Femur (tissue), 1 donor: ENCODE measurements at places on chromosomes 3 and 15.

DNA sequence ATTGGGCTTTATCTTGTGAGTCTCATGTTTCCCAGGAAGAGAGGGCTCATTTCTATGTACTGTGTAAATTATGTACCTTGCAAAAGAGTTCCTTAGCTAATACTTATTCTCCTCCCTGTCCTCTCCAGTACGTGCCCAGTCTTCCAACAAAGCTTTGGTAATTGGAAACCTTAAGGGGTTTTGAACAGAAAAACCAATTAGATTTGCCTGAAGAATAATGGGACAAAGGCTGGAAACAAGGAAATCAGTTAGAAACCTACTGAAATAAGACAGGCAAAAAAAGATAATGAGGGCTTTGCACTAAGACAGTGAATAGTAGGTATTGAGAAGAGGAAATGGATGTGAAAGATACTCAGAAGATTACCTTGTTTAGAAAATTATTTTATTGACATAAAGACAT is 82.5 kb downstream of the SPRED1 start:
- no peak for DNase-seq

DNA sequence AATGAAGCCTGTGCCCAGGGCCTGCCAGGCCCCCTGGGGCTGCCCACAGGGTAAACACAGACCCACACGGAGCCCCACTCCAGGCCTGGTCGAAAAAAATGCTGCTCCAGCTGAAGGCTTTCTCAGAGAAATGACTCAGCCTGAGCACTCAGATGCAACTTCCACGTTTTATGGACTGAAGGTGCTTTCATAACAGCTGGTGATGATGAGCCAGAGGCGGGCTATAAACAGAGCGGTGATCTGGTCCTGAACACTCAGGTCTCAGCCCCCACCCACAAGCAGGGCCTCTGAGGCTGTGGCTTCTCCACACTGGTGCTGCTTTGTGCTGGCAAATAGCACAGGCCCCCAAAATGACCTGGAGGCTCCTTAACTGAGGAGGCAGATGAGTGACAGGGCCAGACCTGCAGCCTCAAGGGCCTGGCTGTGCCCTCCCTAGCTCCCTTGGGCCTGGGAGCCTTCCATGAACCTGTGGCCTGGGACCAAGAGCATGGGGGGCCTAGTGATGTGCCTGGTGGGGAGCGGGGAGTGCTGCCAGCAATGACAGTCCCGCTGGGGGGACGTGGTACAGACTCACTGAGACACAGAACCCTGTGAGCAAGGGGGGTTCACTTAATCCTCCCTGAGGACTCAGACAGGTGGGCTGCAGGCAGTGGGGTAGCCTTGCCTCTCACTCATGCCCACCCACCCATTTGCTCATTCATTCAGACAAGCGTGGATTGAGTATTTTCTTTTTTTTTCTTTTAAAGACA is 23.0 kb upstream of the FURIN start:
- DNase-seq: no peak

- DNase-seq: peak; percentile 66
These were observed 67.3 kb upstream of the GLCE start for GRCh38 chr15:69093127-69093526.

DNA sequence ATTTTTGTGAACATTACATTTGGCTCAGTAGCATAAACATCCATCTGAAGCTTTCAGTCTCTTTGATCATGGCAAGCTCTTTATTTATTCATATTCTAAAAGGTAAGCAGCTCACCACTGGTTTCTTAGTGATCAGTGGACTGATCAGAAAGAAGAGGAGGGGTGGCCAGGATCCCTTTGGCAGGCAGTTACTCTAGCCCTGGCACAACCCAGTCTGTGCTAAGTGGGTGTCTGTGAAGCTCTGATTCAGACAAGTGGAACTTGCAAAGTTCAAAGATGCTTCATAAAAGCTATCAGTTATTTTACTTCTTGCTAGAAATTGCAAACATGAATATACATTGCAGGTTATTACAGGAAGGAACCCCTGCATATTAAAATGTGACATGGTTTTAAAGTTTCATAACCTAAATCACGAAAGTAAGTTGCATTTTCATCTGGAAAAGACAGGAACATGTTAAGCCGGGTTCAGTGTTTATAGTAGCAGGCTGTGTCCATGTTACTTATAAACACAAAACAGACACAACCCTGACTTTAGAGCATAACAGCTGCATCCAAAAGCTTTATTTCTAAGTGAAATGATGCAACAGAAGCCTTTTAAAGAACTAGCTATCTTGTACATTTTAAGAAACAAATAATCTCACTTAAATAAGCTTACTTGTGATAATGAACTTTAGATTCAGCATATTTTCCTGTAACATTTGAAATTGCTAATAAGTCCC is 785.3 kb downstream of the MCTP2 start:
- DNase-seq: no peak

DNA sequence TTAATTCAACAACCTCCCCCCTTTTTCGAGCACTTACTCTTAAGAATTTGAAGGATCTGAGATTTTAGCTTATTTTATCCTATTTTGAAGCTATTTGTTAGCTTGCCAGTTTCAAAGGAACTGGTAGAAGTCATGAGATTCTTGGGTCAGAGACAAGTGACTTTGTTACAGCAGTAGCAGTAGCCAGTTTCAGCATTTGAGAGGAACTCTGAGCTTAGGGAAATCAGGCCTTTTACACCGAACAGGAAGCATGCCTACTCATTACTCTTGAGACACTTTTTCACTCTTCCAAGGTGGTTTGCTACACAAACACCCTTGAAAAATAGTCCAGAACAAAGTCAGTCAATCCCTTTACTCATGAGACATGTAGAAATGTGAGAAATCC is 24.5 kb upstream of the TM4SF1 start:
- DNase-seq: no peak

- DNase-seq: no peak
These were observed 688.1 kb downstream of the EPHA3 start for GRCh38 chr3:89795506-89795905.

- DNase-seq: no peak
These were observed 3.2 kb downstream of the IL17RD start for GRCh38 chr3:57161915-57162314.

DNA sequence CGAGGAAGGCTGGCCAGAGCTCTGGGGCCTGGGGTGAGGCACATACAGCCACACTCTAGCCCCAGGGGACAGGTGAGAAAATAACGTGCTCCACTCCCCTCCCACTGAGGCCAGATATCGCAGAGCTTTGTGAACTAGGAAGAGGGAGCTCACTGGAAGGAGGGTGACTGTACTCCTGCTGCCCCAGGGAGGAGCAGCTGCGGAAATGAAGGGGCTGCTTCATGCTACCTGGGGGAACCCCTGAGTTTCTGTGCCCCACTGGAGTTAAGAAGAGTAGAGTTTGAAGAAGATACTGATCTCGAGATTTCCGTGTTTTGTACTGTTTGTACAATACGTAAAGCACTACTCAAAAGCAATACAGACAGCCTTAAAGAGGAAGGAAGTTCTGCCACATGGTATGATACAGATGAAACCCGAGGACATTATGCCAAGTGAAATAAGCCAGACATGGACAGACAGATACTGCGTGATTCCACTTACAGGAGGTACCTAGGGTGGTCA is 44.6 kb downstream of the CMTM6 start:
- no peak for DNase-seq

DNA sequence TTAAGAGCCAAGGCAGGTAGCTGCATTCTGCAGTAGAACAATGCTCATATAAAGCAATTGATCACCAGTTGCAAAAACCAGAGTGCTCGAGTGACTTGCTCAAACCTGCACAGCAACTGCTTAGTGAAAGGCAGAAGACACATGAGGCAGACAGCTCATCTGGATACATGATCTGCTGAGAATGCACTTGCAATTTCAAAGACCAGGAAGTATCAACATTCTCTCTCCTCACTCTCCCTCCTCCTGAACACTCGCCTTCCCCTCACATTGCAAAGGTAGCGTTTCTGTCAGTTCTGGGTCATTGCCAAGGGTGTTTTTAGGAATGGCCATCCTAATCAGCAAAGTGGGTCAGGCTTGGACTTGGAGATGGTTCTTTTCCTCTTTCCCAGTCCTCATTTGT is 61.0 kb downstream of the BFSP2 start:
- no peak for DNase-seq

- peak; percentile 53 for DNase-seq
These were observed 1.5 kb upstream of the SH3GL3 start for GRCh38 chr15:83445643-83446042.

DNA sequence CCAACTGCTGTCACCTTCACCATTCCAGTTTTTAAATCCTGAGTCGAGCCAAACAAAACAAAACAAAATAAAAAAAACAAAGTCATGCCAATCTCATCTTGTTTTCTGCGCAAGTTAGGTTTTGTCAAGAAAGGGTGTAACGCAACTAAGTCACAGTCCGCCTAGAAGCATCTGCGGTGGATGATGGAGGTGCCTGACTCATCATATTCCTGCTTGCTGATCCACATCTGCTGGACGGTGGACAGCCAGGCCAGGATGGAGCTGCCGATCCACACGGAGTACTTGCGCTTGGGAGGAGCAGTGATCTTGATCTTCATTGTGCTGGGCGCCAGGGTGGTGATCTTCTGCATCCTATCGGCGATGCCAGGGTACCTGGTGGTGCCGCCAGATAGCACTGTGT is 162.1 kb downstream of the WDR76 start:
- DNase-seq: no peak

DNA sequence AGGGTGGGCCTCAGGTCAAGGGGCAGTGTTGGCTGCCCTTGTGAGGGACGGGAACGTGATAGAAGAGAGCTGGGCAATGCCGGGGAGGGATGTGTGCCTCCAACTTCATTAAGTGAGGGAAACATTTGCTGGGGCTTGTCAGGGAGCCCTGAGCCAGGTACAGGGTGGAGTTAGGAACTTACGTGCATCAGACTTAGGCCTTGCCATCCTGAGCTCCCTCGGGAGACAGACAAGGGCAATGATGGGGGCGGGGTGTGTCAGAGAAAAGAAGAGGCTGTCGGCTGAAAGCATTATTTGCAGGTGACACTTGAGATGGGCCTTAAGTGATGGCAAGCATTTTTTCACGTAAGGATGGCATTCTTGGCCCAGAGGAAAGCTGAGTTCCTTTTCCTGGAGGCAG is 1.6 kb downstream of the FAM131A start:
- no peak for DNase-seq

- DNase-seq: no peak
These were observed 21.1 kb upstream of the COMMD4 start for GRCh38 chr15:75314552-75315290.

DNA sequence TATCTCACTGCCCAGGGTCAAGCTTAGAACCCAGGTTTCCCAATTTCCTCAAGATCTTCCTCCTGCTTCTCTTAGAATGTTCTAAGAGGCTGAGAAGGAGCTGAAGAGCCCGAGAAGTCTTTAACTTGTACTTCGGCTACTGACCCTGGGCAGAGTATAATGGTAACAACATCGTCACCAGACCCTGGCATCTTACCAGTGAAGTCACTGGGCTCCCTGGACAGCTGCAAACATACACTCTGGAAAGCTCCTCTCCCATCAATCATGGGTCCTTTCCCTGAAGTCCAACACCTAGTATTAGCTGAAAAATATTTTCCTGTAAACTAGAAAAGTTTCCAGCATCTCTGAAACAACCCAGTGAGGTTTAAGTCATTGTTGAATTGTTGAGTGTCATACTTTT is 22.7 kb downstream of the CPEB1 start:
- no peak for DNase-seq

- peak; percentile 71 for DNase-seq
These were observed 80.0 kb downstream of the SQOR start for GRCh38 chr15:45714590-45715488.

DNA sequence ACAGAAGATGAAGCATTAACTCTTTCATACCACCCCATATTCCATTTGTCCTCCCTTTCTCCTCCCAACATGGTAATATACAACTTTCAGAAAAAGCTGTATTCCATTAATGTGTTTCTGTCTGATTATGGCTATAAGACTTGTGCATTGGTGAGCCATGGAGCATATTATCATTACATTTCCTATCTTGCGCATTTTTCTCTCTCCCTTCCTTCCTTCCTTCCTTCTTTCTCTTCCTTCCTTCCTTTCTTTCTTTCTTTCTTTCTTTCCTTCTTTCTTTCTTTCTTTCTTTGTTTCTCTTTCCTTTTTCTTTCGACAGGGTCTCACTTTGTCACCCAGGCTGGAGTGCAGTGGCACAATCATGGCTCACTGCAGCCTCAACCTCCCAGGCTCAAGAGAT is 25.5 kb upstream of the PDE8A start:
- DNase-seq: no peak

DNA sequence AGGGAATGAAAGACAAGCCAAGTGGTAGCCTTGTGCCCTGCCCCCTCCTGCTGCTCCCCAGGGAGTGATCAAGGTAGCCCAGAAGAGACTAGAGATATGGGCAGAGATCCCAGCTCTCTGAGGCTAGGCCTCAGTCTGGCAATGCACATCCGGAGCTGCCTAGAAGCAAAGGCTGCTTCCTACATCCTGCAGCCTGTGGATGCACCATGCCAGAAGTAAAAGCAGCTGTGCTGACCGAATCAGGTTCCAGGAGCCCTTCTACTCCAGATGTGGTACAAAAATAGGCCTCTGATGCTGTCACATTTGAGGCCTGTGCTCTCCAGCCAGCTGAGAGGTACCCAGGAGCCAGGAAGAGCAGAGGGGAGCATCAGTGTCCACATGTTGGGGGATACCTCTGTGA is 16.0 kb downstream of the TRAIP start:
- DNase-seq: peak; percentile 65

GRCh38 chr15:54582863-54583643 is 604.8 kb downstream of the UNC13C start:
- no peak for DNase-seq

DNA sequence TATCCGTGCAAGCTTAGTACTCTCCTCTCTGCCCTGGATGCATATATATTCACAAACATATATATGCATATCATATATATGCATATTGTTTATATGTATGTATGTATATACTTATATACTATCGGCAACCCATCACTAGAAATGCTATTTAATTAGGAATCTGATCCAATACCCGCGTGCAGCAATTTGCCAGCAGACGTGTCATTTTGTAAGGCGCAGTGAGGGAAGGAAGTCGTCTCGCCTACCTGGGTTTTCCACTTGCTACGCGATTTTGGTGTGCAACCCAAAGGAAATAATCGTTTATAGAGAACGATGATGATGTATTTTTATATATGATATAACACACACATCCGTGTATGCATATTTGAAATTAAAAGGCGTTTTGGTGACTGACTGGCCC is 5.6 kb upstream of the FEZF2 start:
- no peak for DNase-seq

DNA sequence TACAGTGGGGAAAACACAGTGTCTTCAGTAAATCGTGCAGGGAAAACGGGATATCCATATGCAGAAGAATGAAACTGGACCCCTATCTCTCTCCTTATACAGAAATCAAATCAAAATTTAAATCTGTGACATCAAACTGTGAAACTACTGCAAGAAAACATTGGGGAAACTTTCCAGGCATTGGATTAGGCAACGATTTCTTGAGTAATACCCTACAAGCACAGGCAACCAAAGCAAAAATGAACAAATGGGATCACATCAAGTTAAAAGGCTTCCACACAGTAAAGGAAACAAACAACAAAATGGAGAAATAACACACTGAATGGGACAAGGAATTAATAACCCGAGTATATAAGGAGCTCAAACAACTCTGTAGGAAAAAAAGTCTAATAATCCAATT is 165.3 kb downstream of the PLCL2 start:
- no peak for DNase-seq
